ENCODE measurements at places on chromosomes 16 and 17.

DNA sequence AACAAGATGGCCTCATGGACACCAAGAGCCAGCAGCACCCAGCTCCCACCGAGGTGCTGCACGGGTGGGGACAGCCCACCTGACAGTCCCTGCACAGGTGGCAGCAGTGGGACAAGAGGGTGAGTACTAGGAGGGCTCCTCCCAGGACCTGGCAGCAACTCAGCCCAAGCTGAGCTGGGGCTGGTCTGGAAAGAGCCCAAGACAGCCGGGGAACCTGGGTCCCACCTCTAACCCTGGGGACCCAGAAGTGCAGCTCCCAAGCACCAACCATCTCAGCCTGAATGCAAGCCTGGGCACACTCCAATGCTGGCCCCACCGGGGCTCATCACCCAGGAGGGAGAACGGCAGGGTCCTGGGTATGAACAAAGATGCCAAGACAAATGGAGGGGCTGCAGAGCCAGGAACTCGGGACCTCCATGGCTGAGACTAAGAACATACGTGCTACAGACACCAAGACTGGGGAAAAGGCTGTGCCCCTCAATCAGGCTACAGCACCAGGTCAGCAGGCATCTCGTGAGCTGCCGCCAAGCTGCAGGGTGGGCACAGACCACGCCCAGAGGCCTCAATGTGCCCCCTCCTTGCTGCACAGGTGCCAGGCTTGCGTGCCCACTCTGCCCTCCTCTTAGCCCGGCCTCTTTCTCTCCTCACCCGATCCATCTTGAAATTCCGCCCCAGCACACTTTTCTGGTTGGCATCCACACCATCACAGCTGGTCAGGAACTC, 37.5 kb upstream of the GSG1L start:
- no peak for DNase-seq

GRCh38 chr16:30354423-30355143, 525 bp downstream of the CD2BP2 start:
- peak; percentile 30 for DNase-seq

DNA sequence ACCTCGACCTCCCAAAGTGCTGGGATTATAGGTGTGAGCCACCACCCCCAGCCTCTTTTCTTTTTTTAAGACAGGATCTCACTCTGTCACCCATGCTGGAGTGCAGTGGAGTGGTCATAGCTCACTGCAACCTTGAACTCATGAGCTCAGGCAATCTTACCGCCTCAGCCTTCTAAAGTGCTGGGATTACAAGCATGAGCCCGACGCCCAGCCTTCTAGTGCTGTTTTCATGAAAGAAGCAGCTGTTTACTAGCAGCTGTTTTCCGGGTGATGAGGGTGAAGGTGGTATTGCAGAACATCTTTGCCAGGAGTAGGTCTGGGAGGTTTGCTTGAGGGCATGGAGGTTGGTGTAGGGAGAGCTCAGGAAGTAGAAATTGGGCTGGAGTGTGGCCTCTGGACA, 2.0 kb downstream of the ADCY7 start:
- no peak for DNase-seq

- no peak for DNase-seq
These were observed 23.9 kb upstream of the TNS4 start for GRCh38 chr17:40525294-40525693.

DNA sequence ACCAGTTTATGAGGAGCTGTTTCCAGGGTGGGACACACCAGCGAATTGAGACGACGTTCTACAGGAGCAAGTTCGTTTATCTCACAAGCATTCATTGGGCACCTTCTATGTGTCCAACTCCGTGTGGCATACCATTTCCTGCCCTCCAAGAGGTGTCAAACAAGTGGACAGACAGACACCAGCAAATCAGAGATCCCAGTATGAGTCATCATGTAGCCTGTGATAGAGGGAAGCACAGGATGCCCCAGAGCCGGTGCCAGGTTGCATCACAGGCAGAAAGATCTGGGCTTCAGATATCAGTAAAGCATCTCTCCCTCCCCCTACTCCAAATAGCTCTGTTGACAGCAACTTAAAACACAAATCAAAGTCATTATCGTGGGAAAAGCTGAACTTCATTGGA, 31.8 kb upstream of the MAF start:
- no peak for DNase-seq

GRCh38 chr17:13931111-13931526, 138.2 kb upstream of the COX10 start:
- no peak for DNase-seq

GRCh38 chr16:87384162-87384874, 742 bp upstream of the FBXO31 start:
- DNase-seq, result no peak

GRCh38 chr17:47707056-47707804, 13.3 kb downstream of the TBKBP1 start:
- no peak for DNase-seq

GRCh38 chr17:27531469-27531961, 75.3 kb downstream of the KSR1 start:
- no peak for DNase-seq

- peak; percentile 96 for DNase-seq
These were observed 20.5 kb downstream of the MYO15A start for GRCh38 chr17:18129041-18129502.

DNA sequence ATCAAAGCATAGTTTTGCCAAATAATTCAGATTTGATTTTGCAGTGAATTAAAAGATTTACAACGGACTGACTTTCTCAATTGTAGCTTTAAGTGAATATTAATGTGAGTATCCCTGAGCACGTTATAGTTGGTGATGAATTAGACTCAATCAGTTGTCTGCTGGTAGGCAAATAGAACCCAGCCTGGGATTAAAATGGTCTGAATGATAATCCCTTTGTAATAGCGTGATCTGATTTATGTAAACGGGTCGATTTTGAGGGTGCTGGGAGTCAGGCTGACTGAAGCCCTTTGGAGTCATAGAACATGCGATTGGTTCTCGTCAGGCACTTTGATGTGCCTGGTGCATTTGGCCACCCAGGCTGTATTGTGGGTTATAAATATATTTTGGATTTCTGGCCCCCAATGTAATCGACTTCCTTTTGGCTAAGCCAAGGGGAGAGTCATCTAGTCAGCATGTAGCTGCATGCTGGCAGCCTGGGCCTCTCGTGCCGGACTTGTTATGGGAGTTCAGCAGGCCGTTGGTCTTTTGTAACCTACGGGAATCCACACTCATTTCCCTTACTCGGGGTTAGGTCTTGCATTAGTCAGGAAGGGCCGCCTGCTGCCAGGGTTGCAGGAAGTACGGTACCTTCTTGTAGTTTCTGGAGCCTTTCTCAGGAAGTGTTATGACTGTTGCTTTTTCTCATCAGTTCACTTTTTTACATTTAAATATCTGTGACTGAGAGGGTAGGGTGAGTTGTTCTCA, 5.4 kb downstream of the PGS1 start:
- no peak for DNase-seq

GRCh38 chr16:76729525-76729924, 452.3 kb downstream of the CNTNAP4 start:
- no peak for DNase-seq

- DNase-seq, result peak; percentile 67
These were observed 7.3 kb upstream of the CBX8 start for GRCh38 chr17:79803997-79804855.

- no peak for DNase-seq
These were observed 78.3 kb upstream of the TBX2 start for GRCh38 chr17:61321344-61321743.

- DNase-seq, result no peak
These were observed 22.0 kb upstream of the USP10 start for GRCh38 chr16:84677849-84678248.

DNA sequence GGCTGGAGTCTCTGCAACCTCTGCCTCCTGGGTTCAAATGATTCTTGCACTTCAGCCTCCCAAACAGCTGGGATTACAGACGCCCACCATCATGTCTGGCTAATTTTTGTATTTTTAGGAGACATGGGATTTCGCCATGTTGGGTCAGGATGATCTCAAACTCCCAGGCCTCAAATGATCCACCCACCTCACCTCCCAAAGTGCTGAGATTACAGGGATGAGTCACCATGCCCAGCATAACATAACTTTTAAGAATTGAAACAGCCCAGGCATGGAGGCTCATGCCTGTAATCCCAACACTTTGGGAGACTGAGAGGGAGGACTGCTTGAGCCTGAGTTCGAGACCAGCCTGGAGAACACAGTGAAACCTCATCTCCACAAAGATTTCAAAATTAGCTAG, 2.5 kb downstream of the RSL1D1 start:
- DNase-seq, result no peak
